ENCODE measurements at places on chromosomes 3 and 15.

DNA sequence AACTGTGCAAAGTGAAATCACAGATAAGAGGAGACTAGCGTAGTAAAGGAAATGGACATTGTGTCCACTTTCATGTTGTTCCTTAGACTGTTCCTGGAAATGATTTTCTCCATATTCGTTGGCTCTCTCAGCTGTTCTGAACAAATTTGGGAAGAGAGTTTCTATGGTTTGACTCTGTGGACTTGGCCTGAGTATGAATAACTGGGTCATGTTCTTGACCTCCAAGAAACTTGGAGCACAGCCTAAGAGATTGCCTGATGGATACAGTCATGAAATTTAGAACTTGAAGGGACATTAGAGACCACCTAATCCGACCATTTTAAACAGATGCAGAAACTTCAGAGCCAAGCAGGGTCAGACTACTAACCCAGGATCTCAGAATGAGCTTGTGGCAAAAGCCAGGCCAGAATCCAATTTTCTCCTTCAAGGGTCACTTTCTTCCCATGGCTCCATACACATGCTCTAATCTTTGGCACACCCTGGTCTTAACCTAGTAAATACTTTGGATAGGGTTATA, 430.4 kb downstream of the RBMS3 start:
- DNase-seq: no peak

DNA sequence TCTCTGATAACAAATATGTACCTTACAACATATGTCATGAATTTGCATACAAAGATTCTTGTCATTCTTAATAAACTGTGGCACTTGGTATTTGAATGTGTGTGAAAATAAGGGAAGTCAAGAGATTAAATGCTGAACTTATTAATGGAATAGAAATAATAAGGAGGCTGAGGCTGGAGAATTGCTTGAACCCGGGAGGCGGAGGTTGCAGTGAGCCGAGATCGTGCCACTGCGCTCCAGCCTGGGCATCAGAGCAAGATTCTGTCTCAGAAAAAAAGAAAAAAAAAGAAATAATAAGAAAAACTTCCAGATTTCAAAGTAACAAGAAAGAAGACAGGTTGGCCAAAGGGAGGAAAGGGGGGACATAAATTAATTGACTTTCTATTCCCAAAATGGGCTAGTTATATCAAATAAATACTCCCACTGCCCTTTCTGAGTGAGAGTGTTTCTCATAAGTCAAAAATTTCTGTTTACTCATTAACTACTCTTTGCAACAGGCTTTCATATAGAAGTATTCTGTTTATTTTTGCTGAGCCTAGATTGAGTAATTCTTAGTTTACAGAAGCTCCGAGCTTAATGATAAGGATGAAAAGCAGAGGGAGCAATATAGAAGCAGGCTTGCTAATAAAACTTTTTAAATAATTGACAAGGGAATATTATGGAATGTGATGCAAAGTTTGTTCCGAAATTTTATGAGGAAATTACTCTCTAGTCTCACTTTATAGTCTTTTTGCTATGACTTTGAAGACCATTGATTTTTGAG, 25.6 kb downstream of the KNG1 start:
- no peak for DNase-seq

DNA sequence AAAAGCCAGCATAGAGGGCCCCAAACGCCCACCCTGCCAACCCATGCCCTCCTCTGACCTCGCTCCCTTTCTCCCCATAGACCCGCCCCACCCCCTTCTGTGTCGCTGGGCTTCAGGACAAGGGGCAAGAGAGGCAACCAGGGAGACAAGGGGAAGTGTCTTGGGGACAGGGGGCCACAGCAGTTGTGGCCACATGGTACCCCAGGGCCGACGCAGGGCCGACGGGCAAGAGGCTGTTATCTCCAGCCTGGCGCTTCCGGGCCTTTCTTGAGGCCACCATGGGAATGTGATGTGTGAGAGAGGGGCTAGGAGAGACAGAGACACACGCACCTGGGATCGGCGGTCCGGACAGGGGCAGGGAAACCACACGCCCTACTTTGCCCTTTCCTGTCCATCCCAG, 3.4 kb upstream of the HAPLN3 start:
- no peak for DNase-seq

DNA sequence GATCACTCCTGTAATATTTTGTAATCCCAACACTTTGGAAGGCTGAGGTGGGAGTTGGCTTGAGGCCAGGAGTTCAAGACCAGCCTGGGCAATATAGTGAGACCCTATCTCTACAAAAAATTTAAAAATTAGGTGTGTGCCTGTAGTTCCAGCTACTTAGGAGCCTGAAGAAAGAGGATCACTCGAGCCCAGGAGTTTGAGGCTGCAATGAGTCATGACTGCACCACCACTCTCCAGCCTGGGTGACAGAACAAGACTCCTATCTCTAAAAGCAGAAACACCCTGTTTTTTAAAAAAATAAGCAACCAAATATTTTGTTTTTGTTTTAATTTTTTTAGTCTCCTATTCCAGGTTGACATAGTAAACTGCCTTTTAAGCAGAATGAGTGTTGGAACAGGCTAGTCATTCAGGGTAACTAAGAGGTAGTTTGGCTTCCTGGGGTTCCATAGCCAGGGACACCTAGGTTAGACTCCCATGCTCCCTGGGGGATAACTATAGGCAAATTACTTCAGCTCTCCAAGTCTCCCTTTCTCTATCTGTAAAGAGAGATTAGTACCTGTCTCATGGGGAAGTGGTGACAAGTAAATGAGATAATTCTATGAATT, 114.6 kb upstream of the C15orf61 start:
- no peak for DNase-seq

DNA sequence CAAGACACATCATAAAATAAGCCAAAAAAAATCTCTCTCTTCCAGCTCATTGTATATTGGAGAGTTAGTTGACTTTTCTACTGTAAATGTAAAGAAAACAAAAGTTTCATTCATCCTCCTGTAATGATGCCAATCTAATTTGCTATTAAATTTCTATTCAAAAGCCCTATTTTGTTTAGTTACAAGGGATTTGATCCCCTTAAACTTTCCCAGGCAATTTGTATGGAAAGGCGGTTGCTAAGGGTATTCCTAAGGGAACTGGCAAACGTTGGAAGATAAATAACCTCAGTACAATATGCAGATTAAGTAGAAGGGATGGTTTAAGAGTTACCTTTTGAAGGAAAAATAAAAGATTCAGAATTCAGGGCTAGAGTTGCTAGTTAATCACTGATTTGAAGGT, 352.7 kb downstream of the TIGIT start:
- no peak for DNase-seq

Measured in left cardiac atrium (tissue), 4 donors.